NCI-H1436 treated with DMSO at 0.1 percent for 48 hours (cell line): ENCODE measurements at places on chromosomes 16 and 17.

GRCh38 chr17:64679710-64680216, 17.7 kb upstream of the SMURF2 start:
- no peak for DNase-seq

DNA sequence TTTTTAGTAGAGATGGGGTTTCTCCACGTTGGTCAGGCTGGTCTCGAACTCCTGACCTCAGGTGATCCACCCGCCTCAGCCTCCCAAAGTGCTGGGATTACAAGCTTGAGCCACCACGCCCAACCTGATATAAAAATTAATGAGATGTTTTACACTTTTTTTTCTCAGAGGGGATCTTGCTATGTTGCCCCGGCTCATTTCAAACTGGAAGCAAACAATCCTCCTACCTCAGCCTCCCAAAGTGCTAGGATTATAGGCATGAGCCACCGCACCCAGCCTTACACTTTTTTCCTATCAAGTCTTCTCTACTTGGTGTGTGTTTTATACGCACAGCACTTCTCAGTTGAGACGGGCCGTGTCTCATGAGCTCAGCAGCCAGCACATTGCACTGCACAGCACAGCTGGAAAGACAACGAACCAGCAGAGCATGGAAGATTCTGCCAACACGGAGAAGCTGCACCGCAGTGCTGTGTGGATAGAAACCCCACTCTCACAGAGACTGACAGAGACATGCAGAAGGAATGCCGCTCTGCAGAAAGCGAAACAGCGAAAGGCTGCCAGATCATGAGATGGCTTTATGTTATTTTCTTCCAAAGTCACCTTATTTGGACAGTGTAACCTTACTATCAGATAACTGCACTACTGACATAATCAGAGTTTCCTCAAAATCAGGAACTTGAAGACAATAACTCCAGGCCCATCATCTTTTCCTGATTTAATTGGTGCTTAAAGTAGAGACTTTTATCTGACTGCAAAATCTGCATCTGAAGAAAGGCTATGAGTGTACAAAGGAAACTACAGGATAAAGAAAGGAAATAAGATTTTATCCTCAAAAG, 6.5 kb upstream of the QRICH2 start:
- no peak for DNase-seq

- no peak for DNase-seq
Measured at GRCh38 chr17:76541739-76542454, 2.1 kb downstream of the PRCD start.

- no peak for DNase-seq
Measured at GRCh38 chr16:57178793-57179212, 7.0 kb downstream of the PSME3IP1 start.

DNA sequence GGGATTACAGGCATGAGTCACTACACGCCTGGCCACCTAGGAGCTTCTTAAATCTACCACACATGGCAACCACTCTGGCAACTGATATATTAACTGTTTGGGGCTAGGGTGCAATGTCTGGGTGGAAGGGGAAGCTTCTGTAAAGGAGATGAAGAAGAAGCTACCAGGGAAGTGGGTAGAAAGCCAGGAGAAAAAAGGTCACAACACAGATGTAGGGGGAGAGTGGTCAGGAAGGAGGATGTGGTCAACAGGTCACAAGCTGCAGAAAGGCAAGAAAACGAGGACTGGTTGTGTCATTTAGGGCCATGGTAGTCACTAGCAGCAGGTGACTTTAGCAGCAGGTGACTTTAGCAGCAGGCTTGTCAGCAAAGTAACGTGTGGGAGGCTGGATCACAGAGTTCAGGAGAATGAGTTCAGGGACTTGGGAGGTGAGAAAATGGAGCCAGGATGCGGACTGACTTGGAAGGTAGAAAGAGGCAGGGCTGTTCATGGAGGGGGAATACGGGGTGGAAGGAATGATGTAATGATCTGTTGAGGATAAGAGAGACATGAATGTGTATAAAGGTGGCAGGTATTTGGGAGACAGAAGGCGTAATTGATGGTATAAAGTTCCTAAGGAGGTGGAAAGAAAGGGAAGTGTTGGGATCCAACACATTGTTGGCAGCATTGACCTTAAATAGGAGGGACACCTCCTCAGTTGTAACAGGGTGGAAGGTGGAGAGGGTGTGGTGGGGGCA, 16.3 kb upstream of the WFIKKN2 start:
- no peak for DNase-seq

DNA sequence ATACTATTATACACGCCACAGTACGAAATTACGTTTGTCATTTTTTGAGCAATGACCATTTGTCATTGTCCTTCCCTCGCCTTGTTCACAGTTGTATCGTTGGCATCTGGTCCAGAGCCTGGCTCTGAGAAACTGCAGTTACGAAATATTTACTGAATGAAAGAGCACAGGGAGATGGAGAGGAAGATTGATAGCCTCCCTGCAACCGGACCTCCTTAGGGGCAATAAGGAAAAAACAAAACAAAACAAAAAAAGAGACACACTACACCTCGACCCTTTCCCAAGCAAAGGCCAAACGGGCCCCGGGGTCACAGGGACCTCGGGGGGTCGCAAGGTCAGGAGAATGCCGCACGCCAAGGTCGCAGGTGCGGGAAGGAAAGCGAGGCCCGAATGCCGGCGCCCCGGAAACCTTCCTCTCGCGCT, 857 bp downstream of the GOT2 start:
- DNase-seq = no peak

GRCh38 chr16:27193300-27193990, 9.9 kb upstream of the KDM8 start:
- no peak for DNase-seq

GRCh38 chr16:84948851-84949610, 62.3 kb downstream of the ZDHHC7 start:
- DNase-seq = no peak

- no peak for DNase-seq
Measured at GRCh38 chr16:25374556-25374955, 116.9 kb upstream of the ZKSCAN2 start.

- no peak for DNase-seq
Measured at GRCh38 chr17:80141463-80142165, 5.3 kb downstream of the EIF4A3 start.

DNA sequence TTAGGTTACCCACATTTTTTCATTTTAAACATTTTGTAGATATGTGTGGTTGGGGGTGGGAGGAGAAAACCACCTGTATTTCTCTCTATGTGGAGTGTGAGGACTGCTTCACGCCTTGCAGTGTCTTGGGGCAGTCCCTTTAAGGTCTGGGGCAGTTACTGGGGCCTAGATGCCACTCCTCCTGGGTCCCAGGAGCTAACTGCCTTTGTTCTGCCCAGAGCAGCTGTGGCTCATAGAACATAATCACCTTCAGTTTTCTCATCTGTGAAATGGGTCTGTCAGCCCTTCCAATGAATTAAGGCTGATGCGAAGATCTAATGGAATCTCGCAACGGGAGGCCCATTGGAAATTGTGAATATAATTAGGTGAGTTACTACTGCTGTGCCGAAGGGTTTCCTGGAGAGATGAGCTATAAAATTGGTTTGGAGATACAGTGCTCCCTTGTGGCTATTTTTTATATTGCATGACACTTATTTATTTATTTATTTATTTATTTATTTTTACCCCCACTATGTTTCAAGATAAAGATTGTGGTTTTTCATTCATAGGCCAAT, 22.9 kb downstream of the DHRS7C start:
- no peak for DNase-seq

DNA sequence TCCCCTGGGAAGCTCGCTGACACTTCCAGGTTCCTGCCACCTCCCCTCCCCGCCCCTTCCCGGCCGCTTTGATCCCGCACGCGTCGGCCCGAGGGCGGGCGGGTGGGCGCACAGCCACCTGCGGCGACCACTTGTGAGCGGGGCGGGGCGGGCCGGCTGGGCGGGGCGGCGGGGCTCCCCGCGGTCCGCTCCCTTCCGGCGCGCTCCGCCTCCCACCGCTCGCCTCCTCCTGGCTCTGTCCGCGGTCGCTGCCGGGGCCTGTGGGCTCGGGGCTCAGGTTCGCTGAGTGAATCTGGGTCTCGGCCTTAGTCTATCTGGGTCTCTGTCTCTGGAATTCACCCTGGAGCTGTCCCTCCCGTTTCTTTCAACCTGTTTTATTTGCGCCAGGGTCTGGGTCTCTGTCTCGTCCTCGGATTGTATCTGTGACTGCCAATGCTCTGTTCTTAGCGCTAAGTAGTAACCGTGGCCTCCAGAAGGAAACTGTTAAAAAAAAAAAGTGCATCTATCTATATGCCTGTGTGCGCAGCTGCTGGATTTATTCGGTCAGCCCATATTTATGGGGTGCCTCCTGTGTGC, 2.7 kb upstream of the HES7 start:
- DNase-seq = no peak

DNA sequence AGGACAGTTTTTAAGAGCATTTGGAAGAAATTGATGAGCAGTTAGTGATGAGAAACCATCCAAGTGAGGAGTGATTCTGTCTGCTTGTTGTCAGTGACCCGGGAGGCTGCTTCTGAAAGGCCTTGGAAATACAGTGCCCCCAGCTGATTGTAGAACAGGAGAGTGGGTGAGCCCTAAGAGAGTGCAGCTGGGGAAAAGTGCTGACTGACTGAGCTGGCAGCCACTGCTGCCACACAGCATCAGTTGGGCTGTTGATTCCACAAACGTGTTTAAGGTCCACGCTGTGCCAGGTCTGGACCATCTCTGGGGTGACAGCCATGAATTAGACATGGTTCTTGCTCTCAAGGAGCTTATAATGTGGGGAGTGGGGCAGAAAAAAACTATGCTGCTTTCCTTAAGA, 18.9 kb downstream of the NUP93 start:
- DNase-seq = no peak

DNA sequence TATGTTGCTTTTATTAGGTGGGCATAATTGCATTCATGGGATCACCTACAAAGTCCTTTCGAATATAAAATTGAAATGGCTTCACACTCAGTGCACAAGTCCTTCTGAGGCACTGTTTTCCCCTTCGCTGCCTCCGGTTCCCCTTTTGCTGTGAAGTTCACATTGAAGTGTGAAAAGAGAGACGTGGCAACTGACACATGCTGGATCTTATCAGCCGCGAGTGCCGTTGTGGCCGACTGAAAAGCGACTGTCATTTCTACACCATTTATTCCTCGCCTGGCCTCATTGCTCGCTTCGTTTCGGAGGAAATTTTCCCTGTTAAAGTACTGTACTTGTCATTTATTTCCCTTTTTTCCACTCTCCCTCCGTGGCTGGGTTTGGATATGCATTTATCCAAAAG, 423.5 kb downstream of the MAF start:
- no peak for DNase-seq

DNA sequence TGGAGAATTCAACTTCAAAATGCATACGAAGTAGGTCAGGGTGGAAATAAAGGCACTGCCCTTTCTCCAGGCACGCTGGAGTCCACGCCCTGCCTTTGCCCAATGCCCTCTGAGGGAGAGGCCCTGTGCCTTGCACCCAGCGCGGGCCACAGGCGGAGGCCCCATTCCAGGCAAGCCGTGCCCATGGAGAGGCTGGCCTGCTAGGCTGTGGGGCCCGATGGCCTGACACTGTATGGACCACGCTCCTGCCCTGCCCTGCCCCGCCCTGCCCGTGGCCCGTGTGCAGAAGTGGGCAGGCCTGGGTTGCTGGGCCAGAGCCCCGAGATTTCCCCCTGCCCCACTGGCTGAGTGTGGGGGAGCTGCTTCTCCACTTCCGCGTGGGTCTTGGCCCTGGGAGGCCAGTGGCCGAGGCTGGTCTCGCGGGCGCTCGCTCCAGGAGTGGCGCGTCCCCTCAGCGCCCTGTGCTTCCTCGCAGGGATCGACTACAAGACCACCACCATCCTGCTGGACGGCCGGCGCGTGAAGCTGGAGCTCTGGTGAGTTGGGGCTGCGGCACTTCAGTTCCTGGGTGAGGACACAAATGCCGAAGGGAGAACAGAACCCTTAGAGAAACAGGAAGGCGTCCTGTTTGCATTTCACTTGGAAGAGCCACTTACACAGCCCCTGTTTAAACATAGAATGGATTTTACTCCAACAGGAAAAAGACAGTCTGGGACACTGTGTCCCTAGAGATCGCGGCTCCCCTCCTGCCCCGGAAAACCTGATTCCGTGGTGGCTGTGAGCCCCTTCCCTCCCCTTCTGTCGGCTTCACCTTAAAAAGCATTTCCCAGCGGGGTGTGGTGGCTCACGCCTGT, 13.8 kb upstream of the WFIKKN1 start:
- DNase-seq = no peak

DNA sequence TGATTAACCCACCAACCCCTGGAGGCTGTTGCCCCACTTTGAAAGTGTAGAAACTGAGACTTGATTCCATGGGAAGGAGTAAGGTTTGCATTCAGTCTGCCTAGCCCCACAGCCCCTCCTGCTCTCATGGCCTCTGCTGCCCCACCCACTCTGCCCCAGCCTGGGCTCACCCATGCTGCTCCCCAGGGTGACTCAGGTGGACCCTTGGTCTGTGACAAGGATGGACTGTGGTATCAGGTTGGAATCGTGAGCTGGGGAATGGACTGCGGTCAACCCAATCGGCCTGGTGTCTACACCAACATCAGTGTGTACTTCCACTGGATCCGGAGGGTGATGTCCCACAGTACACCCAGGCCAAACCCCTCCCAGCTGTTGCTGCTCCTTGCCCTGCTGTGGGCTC, 6.5 kb downstream of the PRSS41 start:
- DNase-seq = no peak

DNA sequence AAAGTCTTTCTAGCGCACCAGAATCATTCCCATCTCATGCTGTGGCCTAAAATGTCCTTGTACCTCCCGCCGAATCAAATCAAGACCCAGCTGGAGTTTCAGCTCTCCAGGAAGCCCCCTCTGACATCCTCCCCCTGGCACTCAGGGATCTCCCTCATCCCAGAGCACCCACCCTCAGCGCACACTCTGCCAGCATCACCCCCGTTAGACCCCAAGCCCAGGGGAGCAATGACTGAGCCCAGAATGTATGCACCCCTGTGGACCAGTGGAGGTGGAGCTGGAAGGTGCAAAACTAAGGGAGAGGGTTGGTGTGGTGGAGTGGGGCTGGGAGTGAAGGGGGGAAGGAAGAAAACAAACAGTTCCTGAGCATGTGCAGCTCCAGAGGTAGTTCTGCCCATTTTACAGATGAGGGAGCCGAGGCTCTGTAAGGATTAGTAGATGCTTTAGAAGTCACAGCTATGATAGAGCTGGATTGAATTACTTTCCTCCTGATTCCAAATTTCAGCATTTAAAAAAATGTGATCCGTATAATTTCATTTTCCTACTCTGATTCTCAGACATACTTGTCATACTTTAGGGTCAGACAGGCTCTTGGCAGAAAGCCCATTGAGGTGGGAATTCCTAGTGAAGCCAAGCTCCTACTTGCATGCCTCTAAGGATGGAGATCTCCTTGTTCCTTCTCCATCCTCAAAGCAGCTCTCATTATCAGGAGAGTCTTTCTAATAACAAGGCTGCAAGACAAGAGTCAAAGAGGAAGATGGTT, 242.7 kb downstream of the KATNIP start:
- DNase-seq = no peak

GRCh38 chr17:31475378-31476162, 84.1 kb downstream of the RAB11FIP4 start:
- DNase-seq = no peak

- DNase-seq = no peak
Measured at GRCh38 chr16:54208237-54208636, 78.3 kb downstream of the IRX3 start.

- DNase-seq = no peak
Measured at GRCh38 chr16:57993438-57993837, 7.0 kb downstream of the ZNF319 start.
